HepG2 (cell line): ENCODE measurements at places on chromosomes 3 and 15.
A peak's percentile ranks its signal among the peaks of the same experiment; 100 is the strongest.

DNA sequence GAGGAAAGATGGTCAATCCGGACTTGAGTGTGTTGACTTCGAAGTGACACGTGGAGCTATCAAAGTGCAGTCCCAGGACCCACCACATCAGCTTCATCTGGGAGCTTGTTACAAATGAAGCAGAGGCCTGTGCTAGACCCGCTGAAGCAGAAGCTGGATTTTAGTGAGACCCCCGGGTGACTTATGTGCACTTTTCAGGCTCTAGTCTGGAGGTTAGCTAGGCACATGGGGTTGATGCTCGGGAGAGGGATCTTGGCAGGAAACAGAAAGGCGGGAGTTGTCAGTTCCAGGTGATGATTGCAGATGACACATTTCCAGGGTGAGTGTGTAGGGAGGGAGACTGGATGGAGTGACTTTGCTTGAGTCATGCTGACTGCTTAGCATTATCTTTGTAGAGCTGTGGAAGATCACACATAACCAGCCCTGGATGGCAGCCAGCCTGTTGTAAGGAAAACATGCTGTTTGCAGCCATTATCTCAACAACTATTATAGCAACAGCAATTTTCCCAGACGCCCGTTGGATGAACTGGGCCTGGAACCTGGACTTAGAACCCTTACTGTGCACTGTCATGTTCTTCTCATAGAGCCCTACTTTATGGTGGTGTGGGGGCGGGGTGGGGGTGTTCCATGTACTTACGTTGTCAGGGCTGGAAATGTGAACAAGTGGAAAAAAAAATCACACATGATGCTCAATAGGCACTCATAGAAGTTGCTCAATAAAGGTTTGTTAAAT lies 122.4 kb downstream of the THSD4 start:
- DNase-seq = peak; percentile 21

DNA sequence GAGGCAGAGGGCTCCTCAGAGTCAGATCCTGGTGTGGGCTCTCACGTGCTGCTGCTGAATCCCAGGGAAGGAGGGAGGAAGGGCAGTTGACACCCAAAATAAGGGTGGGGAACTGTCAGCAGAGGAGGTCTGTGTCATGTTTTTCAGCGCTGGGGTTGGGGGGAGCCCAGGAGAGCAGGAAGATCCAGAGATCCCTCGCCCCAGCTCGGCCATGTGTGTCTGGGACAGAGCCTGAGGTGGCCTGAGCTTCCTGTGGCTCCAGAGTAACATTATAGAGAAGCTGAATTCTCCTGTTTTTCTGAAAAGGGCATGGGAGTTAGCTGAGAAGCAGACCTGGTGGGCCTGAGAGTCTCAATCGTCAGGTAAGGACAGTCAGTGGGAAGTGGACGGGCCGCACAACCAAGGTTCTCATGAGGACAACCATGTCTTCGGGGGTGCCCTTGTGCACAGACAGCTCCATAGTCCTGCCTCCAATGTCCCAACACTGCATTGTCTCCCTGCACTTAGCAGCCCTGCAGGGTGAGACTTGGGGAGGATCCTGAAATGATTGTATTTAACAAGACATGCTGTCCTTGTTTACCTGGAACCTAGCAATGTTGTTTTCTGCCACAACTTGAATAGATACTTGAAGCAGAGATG lies 18.4 kb downstream of the UMPS start:
- DNase-seq = no peak

GRCh38 chr3:72727172-72727571 lies 121.1 kb downstream of the SHQ1 start:
- no peak for DNase-seq

GRCh38 chr3:194993896-194994295 lies 277.1 kb downstream of the XXYLT1 start:
- DNase-seq = no peak

DNA sequence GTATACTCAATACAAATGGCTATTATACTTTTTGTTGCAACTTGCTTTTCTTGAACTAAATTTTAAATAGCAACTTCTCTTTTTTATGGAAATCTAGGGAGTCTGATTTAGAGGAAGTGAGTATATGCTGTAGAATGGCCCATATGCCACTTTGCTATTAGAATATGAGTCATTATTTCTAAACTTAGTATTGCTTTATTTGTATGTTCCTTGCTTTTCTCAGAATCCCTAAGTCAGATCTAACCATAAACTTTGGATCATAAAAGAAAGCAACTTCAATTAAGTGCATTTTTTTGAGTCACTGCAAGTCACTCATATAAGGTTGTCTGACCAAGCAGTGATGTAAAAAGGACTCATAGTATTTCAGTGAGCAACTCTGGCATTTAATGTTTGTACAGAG lies 17.5 kb upstream of the SPTSSB start:
- DNase-seq = no peak

- DNase-seq = no peak
These were observed 252 bp upstream of the ARMC8 start for GRCh38 chr3:138186803-138187295.
